AG10803 (cell line): ENCODE measurements at places on chromosomes 13 and 19.
A peak's percentile ranks its signal among the peaks of the same experiment; 100 is the strongest.

DNA sequence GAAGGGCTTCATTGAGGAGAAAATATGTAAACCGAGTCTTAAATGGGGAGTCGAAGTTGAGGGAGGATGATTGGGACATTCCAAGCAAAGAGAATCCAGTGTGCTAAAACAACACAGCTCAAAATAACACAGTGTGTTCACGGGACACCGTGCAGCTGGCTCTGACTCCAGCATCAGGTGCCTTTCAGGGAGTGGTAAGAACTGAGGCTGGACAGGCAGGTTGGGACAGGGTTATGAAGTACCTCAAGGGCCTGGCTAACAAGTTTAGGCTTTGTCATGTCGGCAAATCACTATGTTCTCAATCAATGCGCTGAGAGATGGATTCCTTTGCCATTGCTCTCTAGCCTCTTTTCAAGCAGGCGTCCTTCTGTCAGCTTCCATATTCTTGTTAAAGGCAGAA is 27.5 kb upstream of the WDFY2 start:
- DNase-seq: no peak

DNA sequence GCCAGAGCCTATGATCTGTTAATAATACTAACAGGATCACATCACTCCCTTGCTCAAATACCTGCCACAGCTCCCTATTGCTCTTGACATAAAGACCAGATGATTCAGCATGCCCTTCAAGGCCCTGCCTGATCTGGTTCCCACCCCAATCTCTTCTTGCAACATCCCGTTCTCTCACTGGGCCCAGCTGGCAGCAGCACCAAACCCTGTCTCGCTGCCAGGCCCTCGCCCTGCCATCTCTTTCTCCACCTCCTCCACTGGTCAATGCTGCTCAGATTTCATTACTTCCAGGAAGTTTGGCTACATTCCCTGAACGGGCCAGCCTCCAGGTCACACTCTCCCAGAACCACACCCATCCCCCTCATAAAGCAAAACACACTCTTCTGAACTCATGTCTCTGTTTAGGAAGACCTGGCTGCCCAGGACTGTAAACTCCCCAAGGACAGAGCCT is 8.6 kb upstream of the BCAT2 start:
- peak; percentile 97 for DNase-seq

- no peak for DNase-seq
Measured at GRCh38 chr13:102470283-102470917, 68.6 kb upstream of the FGF14 start.

- peak; percentile 51 for DNase-seq
Measured at GRCh38 chr19:44737238-44738071, 11.1 kb upstream of the BCL3 start.

DNA sequence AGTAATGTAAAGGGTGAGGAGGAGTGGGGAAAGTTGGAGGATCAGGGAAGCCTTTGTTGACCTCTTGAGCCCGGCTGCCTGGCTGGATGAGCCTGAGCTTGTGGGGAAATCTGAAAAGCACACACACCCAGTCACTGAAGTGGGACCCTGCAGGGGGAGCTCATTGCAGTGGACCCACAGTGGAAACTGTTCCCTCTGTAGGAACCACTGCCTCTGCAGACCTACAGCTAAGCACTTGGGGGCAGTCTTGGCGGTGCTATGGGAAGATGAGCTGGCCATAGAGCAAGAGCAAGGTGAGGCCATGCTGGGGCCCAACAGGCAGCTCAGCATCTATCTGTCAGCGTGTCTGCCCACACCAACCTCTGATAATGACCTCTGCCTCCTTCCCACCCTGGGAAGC is 294.8 kb downstream of the TSHZ3 start:
- DNase-seq: peak; percentile 63

- DNase-seq: no peak
Measured at GRCh38 chr13:95987841-95988240, 65.4 kb downstream of the UGGT2 start.

GRCh38 chr13:98236197-98236596 is 59.1 kb upstream of the RNF113B start:
- no peak for DNase-seq

GRCh38 chr13:113616991-113617749 is 32.6 kb downstream of the TFDP1 start:
- DNase-seq: no peak
